ENCODE measurements at places on chromosomes 16 and 17. TPM values are rescaled to one million over a fixed set of nuclear protein-coding genes. Genes with fewer than 3 reads are reported as not detected.

DNA sequence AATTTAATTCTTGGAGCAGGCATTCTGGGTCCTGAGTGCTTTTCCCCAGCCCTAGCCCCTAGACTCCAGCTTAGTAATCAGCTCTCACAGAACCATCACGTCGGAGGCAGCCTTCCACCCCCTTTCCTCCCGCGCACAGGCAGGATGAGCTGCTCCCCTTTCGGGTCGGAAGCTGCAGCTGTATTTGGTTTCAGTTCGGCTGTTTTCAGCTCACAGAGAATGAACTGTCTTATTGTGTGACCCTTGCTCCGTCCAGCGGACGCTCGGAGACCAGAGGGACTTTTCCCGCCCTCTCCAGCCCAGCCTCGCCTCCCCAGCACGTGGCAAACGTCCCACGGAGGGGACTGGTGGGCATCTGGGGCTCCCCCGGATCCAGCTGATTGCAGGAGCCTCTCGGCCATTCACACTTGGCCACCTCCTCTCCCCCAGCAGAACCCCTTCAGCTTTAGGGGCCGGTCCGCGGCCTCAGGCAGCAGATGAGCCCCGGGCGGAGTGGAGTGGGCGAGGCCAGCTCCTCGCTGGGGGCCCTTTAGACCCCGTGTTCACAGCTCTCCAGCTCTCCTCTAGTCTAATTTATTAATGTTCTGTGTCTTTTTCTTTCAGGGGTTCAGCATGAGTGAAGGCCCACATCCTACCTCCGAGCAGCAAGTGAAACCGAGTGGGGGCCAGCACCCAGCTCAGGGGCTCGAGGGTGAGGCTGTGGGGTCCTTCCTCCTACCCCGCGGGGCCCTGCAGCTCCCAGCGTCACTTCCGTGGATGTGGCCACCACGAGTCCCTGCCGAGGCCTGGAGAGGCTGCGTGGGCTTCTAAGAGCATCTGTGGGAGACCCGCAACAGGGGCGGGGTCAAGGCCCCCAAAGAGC is 863 bp upstream of the UTS2R start:
- no peak for DNase-seq

- DNase-seq: no peak
Measured at GRCh38 chr17:14732211-14732610, 431.3 kb downstream of the HS3ST3B1 start.

GRCh38 chr16:82653550-82654511 is 27.1 kb downstream of the CDH13 start:
- DNase-seq: no peak

DNA sequence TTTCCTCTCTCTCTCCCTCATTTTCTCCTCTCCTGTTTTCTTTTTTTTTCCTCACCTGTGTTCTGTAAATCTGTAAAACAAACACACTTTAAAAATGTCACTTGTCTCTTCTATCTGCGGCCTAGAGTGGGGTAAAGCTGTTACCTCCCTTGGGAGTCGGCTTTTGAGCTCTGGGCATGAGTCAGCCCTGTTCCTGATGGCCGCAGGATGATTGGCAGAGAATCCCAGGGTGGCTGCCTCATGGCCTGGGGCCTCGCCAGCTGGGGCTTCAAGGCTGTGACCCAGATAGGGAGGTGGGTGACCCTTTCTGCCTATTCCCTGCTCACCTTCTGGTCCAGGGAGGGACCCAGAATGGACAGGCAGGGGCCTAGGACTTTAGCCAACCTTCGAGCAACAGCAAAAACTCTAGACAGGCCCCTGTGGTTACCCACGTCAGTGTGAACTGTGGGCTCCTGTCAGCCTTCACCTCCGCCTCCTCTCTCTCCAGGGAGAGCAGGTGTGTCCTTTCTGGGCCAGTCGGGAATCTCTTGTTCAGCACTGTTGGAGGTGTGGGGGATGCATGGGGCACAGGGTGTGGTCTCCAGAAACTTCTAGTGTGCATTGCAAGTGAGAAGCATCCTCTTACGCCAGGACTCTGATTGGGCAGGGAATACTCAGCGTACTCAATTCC is 87.4 kb downstream of the RAP1GAP2 start:
- DNase-seq: no peak

- no peak for DNase-seq
Measured at GRCh38 chr17:37016780-37017179, 68.0 kb downstream of the AATF start.

DNA sequence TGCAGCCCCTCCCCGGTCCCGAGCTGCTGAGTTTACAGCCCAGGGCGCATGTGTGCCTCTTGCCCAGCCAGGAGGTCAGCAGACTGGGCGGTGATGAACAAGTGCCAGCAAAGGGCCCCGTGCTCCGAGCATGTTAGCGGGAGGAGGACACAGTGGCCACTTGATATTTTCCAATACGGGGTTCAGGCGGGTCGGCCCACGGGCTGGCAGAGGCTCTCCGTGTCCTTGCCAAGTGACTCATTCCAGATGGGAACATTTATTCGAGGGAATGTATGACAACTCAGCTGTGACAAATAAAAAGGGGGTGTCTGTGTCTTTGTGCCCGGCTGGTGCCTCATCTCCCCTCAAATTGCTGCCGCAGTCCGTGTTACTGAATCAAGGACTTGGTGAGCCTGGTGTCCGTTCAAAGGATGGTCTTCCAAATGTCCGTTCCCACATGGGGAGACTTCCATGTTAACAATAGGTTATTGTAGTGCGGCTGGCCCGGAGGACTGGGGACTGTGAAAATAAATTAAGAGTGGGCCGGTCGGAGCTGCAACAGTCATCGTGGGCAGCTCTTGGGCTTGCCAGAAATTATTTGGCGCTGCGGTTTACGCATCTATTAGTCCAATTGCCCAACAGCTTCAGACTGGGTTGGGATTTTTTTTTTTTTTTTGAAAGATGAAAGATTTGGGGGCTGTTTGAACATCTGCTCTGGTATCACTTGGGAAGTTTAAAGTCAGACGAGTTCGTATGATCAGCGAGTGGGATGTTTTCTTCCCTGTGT is 174.0 kb upstream of the CIBAR2 start:
- DNase-seq: peak; percentile 54

- no peak for DNase-seq
Measured at GRCh38 chr16:8044796-8045195, 545.5 kb downstream of the TMEM114 start.

PRR35 gene
- total RNA-seq: not detected

Measured in thoracic aorta (tissue), 2 donors.